ENCODE measurements at places on chromosomes 11 and 22.
A peak's percentile ranks its signal among the peaks of the same experiment; 100 is the strongest.

GRCh38 chr22:42364604-42365110 lies 67.5 kb downstream of the NFAM1 start:
- DNase-seq = no peak
- no peaks in the 10 kb centered on the region for H3K36me3 ChIP-seq
- H3K27ac ChIP-seq = peak overlapping the region; percentile 50
- no peak overlapping the region for H3K4me3 ChIP-seq

- H3K4me1 ChIP-seq = no peaks in the 10 kb centered on the region
- no peak overlapping the region for H3K4me3 ChIP-seq
- H3K27ac ChIP-seq = no peak overlapping the region
- no peaks in the 10 kb centered on the region for H3K27me3 ChIP-seq
- DNase-seq = no peak
Measured at GRCh38 chr11:68411501-68411991, 49.0 kb upstream of the PPP6R3 start.

- DNase-seq = no peak
- H3K4me3 ChIP-seq = no peak overlapping the region
- peaks cover 5% of the 10 kb centered on the region for H3K4me1 ChIP-seq
- peak overlapping the region; percentile 71 for H3K27ac ChIP-seq
- no peaks in the 10 kb centered on the region for H3K27me3 ChIP-seq
Measured at GRCh38 chr22:40654522-40655167, 18.1 kb upstream of the MRTFA start.

- H3K4me3 ChIP-seq = no peak overlapping the region
- H3K36me3 ChIP-seq = no peaks in the 10 kb centered on the region
- no peaks in the 10 kb centered on the region for H3K4me1 ChIP-seq
- no peak overlapping the region for H3K27ac ChIP-seq
Measured at GRCh38 chr11:72552399-72552910, 118.1 kb upstream of the CLPB start.

- H3K4me1 ChIP-seq = peaks cover 13% of the 10 kb centered on the region
- no peak overlapping the region for H3K4me3 ChIP-seq
- H3K27ac ChIP-seq = no peak overlapping the region
- no peaks in the 10 kb centered on the region for H3K27me3 ChIP-seq
- peaks cover 38% of the 10 kb centered on the region for H3K36me3 ChIP-seq
Measured at GRCh38 chr22:38869663-38870062, 2.4 kb downstream of the CBX6 start.

- peaks cover 4% of the 10 kb centered on the region for H3K4me1 ChIP-seq
- no peak overlapping the region for H3K4me3 ChIP-seq
- H3K27me3 ChIP-seq = no peaks in the 10 kb centered on the region
- no peak overlapping the region for H3K27ac ChIP-seq
- peaks cover 4% of the 10 kb centered on the region for H3K36me3 ChIP-seq
- DNase-seq = no peak
Measured at GRCh38 chr11:19790831-19791552, 78.4 kb downstream of the NAV2 start.

DNA sequence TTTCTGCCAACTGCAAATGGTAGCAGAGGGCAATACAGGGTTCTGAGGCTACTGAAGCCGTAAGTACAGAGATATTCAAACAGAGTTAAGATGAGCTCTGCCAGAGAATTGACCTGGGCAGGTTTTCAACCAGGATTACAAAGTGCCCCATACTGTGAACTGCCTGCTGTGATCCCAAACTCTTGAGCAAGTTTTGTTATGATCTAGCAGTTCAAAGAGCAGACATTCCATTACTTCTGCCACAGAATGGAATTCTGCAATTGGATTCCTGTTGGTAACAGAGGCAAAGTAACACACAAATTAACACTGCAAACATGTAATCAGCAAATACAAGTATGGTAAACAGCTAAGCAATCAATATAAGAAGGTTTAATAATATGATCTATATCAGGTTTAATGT lies 31.2 kb downstream of the ALG9 start:
- H3K4me1 ChIP-seq = no peaks in the 10 kb centered on the region
- no peak overlapping the region for H3K4me3 ChIP-seq
- H3K27me3 ChIP-seq = no peaks in the 10 kb centered on the region
- H3K27ac ChIP-seq = no peak overlapping the region
- no peak for DNase-seq
- peaks cover 43% of the 10 kb centered on the region for H3K36me3 ChIP-seq

GRCh38 chr11:69122630-69123431 lies 32.9 kb upstream of the SMIM38 start:
- no peaks in the 10 kb centered on the region for H3K27me3 ChIP-seq
- H3K4me3 ChIP-seq = peak overlapping the region; percentile 4
- peak overlapping the region; percentile 42 for H3K27ac ChIP-seq
- no peak for DNase-seq
- H3K4me1 ChIP-seq = peaks cover 14% of the 10 kb centered on the region

All from ascending aorta (tissue), 2 donors.